HepG2 (cell line): ENCODE measurements at places on chromosomes 4 and X.

DNA sequence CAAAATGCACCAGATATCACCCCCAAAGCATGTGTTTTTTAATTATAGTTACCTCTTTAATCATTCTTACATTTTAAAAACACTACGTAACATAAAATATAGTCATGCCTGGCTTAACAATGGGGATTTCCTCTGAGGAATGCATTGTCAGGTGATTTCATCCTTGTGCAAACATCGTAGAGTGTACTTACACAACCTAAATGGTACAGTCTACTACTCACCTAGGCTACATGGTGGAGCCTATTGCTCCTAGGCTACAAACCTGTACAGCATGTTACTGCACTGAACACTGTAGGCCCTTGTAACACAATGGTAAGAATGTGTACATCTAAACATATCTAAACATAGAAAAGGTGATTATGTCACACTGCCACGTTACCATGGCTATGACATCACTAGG lies 208.6 kb downstream of the SPOCK3 start:
- peak; percentile 8 for DNase-seq

DNA sequence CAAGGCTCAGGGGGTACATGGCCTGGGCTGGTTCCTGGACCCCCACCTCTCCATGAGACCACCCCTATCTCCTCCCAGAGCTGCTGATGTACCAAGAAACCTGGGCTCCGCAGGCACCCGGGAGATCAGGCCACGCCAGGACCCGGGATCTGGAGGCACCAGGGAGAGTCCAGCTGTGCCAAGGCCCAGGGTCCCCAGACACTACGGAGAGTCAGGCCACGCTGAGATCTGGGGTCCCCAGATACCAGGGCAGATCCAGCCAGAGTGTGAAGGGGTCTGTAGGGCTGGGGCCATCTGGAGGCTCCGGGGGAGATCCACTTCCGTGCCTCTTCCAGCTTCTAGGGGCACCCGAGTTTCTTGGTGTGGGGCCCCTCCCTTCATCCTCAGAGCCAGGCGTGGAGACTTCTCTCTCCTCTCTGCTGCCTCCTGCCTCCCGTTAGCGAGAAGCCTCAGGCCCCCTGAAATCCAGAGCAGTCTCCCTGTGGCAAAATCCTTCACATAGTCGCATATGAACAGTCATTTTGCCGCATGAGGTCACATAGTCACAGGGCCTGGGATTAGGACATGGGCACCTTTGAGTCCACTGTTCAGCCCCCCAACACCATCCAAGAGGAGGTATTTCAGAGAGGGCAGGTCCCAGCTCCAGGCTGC lies 9.7 kb downstream of the ABLIM2 start:
- DNase-seq: no peak

DNA sequence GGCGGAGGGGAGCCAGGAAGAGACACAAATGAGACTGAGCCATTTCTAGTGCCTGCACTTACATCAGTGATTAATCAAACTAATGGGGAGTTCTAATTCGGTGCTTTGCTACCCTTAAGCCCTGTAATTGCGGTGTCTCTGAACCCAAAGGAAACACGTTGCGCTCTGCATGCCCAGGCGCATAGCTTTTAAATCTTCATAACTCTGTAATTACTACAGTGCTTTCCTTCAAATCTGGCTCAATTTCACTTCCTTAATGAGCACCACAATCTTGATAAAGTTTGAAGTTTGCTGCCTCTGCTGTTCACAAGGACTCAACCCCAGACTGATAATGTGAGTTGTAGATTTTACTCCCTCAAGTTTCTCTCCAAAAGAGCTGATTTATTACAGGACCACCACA lies 5.7 kb upstream of the NHS start:
- no peak for DNase-seq

DNA sequence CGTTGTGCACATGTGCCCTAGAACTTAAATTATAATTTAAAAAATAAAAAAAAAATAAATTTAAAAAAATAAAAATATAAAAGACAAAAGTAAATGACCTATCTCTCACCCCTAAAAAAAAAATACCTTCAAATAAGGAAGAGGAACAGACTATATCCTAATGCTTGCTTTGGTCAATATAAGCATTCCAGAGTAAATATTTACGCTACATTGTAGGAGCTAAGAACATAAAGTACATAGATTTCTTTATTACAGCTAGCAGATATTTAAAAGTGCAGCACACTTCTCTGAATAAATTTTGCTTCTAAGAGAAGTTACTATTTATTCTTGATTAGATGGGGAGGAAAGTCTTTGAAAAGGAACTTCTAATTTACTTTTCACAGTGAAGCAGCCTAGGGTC lies 24.5 kb upstream of the UGT2B11 start:
- DNase-seq: no peak

- DNase-seq: no peak
Observed at GRCh38 chr4:45484740-45485139, 639.1 kb downstream of the GABRG1 start.

- DNase-seq: no peak
Observed at GRCh38 chr4:13902146-13902545, 274.6 kb upstream of the BOD1L1 start.

- no peak for DNase-seq
Observed at GRCh38 chr4:148730082-148730640, 287.9 kb upstream of the NR3C2 start.

DNA sequence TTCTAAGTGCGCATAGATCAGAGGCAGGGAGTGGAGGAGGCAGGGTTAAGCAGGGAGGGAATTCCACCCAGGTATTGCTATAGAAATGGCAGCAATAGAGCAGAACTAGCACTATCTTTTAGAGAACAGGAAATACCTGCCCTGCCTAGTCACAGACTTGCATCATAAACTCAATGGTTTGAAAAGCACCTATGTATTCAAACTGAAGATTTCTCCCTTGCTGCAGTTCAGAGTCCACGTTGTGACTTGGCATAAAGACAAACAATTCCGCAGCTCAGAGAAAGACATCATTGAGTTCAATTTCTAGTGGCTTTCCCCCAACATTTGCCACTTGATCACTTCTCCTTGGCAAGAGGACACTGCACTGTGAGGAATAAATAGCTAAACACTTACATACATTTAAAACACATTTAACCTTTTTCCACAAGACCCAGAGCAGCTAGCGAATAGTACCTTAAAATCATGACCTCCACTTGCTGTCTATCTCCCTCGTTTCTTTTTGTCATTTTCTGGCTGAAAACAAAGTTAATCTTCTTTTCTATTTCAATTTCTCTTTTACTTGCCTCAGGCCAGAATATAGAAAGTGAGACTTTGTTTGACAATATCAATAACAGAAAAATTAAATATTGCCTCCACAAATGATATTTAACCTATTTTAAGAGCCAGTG lies 42.4 kb downstream of the SLC7A11 start:
- peak; percentile 98 for DNase-seq

DNA sequence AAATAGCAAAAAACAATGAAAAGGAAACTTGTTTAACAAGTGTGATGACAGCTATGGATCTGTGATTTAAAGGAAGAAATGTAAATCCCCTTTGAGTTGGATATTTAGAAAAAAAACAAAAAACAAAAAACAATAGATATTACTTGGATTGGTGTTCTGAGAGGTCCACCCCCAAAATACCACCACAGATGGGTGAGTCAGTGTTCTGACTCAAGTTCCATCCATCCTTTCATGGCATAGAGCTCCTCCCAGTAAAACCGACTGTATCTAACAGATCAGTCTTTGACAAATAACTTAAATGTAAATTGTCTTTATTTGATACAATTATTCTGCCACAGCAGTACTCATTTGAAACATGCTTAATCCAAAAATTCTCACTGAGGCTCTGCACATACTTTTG lies 27.4 kb downstream of the TMPRSS11B start:
- DNase-seq: no peak

DNA sequence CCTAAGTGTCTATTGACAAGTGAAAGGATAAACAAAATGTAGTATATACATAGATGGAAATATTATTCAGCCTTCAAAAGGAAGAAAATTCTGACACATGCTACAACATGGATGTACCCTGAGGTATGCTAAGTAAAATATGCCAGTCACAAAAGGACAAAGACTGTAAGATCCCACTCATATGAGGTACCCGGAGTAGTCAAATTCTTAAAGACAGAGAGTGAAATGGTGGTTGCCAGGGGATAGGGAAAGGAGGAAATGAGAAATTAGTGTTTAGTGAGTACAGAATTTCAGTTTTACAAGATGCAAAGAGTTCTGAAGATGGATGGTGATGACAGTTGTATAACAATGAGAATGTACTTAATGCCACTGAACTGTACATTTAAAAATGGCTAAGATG lies 102.3 kb upstream of the NAP1L5 start:
- no peak for DNase-seq

- DNase-seq: no peak
Observed at GRCh38 chr4:66558651-66559050, 888.4 kb upstream of the EPHA5 start.

- no peak for DNase-seq
Observed at GRCh38 chr4:14264437-14264836, 636.9 kb upstream of the BOD1L1 start.

DNA sequence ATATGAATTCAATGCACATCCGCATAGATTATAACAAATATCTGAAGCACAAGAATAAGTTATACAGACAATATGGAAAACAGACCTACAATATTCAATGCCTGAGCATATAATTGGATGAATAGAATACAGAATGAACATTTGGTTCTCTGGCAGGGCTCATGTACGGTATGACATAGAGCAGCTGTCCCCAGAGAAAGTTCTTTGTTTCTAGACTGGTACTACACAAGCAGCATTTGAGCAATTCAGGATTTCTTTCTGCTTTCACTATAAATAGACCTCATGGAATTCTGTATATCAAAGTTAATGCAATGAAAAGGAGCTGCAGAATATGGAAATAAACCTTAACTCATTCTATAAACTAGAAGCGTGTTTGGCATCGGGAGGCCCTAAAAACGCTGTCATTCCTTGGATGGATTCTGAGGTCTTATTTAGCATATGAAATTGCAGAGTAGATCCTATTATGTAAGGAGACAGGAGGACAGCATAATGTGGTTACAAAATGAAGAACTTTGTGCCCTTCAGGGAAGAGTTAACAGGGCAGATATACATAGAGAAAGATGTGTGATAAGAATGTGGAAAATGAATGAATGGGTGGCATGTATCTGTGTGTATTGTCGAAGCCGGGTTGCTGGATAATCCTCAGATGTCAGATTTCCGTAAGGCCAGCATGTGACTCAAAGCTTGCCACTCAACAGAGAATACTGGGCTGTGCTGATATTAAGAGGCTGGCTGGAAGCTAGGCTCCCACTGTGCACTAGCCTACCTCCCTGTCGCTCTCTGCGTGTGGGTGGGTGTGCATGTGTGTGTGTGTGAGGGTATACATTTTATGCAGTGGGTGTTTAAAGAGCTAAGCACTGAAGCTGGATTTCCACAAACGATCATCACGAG lies 103.3 kb upstream of the SLC4A4 start:
- no peak for DNase-seq

GRCh38 chr4:102139132-102139573 lies 206.1 kb downstream of the SLC39A8 start:
- DNase-seq: no peak

- peak; percentile 50 for DNase-seq
Observed at GRCh38 chrX:131841496-131842437, 181.3 kb upstream of the STK26 start.

DNA sequence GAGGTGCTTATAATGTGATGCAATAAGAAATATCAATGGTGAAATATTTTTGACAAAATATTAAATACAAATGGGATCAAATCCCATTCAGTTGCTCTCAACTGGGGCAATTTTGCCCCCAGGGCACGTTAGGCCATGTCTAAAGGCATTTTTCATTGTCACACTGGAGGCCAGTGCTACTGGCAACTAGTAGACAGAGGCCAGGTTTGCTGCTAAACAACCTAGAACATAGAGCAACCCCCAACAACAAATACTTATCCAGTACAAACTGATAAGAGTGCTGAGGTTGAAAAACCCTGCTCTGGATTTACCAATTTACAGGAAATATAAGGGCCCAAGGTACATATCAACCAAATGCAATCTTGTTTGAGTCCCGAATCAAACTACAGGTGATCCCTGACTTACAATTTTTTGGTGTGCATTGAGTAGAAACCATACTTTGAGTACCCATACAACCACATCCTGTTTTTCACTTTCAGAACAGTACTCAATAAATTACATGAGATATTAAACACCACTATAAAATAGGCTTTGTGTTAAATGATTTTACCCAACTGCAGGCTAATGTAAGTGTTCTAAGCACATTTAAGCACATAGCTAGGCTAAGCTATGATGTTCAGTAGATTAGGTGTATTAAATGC lies 237.5 kb downstream of the HNRNPD start:
- no peak for DNase-seq

GRCh38 chrX:49230500-49231232 lies 2.5 kb downstream of the CACNA1F start:
- DNase-seq: peak; percentile 9

DNA sequence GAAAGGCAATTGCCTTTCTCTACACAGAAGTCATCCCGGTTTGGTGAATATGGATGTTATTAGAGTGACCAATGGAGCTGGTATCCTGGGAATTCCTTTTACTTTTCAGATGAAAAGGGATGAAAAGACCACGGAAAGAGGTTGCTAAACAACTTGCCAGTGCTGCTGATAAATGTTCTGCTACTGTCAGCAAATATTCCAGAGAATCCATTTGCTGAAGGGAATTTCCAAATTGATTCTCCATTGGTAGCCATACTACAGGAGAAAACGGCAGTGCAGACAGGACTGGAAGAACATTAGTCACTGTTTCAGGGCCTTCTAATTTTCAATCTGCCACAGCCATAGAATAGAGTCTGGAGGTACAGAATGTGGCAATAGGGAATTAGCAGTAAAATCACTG lies 451.5 kb downstream of the PCDH11X start:
- no peak for DNase-seq

DNA sequence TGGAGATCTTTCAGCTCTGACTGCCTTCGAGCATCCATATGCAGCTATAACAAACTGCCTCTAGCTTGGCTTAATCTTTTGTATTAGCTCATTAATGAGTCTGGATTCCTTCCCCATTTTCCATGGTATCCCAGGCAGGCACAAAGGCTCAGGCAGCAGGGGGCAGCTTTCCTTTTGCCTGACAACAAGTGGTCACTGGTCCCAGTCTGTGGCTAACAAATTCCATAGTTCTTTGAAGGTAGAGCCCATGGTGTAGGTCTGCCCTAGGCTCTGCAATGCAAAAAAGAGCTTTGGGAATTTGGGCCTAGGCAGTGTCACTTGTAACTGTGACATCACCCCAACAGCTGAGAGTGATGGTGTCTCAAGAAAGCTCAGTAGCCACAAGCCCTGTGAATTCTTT lies 234.4 kb upstream of the GPC4 start:
- no peak for DNase-seq

- DNase-seq: no peak
Observed at GRCh38 chr4:105461221-105461620, 12.6 kb downstream of the PPA2 start.

DNA sequence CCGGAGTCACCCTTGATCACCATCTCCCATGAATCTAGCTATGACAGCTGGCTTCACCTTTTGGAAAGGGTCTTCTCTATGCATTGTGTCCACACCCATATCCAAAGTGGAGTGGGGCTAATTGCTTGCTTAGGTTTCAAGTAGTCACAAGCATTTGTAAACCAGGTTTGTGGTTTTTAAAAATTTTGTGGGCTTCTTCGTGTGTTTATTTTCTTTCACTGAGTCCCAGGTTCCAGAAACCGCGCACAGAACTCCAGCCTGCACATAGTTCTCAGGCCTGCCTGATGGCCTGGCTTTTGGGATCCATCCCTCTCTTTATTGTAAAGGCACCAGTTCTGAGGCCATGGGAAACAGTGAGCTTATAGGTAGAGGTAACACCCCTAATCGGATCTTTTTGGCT lies 70.2 kb upstream of the TLR3 start:
- DNase-seq: no peak

- no peak for DNase-seq
Observed at GRCh38 chr4:178671766-178672165, 1229.5 kb upstream of the AGA start.
